ENCODE measurements at places on chromosomes 1 and 21.

DNA sequence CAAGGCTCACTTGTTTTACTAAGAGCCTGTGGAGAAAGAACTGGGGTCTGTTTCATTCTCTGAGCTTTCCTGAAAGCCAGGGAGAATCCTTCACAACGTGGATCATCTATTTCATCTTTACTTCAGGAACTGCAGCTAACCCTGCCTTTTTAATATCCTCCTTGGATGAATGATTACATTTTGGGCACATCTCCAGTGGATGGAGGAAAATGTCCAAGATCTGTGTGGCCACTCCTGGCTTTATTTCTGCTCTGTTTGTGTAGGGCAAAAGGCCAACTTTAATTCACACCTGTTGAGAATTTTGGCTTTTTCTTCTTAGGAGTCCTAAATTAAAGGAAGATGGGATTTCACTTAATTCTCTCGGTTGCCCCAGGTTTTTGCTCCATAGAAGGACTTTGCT lies 69.5 kb upstream of the CACNA1E start:
- no peak for DNase-seq

DNA sequence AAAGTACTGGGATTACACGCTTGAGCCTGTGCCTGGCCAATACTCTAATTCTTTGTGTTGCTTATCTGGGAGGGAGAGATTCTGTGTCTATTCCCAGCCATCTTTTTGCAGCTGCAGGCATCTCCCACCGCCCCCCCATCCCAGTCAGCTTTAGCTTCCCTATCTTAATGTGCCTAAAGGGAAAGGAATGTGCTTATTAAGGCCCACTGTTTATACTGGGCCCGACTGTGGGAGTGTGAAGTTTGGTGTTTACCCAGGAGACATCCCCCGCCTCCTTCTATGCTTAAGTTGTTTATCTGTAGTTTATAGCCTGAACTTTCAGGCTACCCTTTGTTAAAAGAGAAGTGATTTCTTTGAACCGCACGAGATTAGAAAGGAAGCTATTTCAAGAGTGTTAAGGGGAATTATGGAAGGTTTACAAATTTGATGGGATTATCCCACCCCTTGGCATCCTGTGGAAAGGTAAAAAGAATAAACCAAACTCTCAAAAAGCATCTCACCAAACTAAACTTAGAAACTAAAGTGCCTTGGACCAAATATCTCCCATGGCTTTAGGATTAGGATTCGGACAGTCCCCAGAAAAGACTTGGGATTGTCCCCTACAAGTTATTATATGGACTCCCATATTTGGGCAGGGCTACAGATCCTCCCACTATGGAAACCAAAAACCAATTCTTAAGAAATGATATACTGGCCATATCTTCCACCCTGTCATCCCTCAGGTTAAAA lies 25.5 kb upstream of the ZNF496 start:
- no peak for DNase-seq

- no peak for DNase-seq
These were observed 18.8 kb downstream of the SLX9 start for GRCh38 chr21:44958471-44959191.

GRCh38 chr1:212402666-212403321 lies 11.9 kb downstream of the PACC1 start:
- no peak for DNase-seq

Measured in LoVo (cell line).